ENCODE measurements at places on chromosomes 13 and 19.

- no peak for DNase-seq
Observed at GRCh38 chr13:66835040-66835628, 395.0 kb downstream of the PCDH9 start.

DNA sequence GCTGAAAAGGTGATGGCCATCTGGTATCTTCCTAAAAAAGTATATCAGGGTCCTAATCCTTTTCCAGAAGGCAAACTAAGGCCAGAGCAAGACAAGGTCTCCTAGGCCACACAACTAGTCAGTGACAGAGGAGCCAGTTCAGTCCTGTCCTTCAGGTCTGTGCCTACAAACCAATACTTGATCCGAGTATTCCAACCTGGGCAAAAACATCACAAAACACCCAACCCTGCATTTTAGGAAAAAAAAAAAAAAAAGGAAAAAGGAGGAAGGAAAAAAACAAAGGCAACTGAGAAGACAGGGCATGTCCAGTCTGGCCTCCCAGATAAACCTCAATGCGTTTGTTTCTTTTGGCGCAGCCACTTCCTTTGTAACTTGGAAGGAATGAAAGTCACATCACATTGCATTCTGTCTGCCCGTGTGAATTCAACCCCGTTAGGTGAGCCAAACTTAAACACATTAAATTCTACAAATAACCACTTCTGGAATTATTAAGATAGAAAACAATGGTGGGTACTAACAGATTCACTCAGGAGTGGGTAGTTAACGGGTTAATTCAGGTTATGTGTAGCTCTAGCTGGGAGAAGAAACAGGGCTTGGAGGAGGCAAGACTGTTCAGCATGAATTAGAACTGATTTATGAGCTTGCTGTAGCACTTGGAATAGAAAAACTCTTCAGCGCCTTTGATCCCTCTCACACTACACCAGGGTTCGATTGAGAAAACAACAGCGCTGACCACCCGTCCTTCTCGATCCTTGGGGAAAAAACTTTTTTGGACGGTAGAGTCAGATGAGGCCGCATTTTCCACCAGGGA is 43.0 kb upstream of the HNRNPA1L2 start:
- DNase-seq, result no peak

DNA sequence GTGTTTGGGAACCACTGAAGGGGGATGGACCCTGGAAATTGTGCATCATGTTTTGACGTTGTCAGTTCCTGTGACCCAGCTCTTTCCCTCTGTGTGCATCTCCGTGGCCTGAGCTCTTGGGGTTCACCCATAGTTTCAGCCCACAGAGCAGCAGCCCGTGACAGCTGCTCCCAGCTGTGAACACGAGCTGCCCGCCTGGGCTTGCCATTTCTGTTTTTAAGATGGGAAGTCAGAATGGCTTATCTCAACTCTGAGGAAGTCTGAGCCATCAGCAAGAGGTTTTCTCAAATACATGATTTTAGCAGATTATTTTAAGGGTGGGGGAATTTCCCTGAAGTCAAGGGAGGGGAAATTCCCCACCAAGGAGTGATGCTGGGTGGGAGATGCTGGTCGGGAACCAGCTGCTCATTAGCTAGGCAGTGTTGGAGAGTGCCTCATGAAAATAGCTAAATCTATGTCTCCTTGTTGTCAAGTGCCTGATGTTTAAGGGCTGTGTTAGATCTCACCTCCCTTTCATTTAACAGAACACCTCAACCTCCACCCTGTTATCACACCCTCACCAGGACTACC is 34.8 kb upstream of the C1QTNF9 start:
- DNase-seq, result no peak

DNA sequence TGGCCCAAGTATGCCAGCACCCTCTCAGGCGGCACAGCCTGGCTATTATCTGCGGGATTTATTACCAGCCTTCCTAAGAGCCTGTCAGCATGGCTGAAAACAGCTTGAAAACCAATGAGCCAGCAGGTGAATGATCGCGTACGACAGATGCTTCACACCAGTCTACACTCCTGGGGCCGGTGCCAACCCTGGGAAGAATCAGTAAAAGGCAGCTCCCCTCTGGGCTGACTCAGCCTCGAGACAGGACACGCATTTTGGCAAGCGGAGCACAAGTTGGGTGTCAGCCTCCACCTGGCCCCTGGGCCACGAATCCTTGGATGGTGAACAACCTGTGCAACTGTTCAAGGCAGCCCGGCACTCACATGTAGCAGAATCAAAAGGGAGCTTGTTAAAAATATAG is 15.6 kb downstream of the EMP3 start:
- no peak for DNase-seq

GRCh38 chr13:35389535-35389934 is 87.0 kb downstream of the MAB21L1 start:
- no peak for DNase-seq

Measured in vagina (tissue), 2 donors.